ENCODE measurements at places on chromosomes 6 and 20.

GRCh38 chr20:62590309-62591121, 51.8 kb upstream of the SLCO4A1 start:
- DNase-seq, result no peak

- no peak for DNase-seq
Measured at GRCh38 chr6:81727876-81728517, 24.5 kb downstream of the TENT5A start.

DNA sequence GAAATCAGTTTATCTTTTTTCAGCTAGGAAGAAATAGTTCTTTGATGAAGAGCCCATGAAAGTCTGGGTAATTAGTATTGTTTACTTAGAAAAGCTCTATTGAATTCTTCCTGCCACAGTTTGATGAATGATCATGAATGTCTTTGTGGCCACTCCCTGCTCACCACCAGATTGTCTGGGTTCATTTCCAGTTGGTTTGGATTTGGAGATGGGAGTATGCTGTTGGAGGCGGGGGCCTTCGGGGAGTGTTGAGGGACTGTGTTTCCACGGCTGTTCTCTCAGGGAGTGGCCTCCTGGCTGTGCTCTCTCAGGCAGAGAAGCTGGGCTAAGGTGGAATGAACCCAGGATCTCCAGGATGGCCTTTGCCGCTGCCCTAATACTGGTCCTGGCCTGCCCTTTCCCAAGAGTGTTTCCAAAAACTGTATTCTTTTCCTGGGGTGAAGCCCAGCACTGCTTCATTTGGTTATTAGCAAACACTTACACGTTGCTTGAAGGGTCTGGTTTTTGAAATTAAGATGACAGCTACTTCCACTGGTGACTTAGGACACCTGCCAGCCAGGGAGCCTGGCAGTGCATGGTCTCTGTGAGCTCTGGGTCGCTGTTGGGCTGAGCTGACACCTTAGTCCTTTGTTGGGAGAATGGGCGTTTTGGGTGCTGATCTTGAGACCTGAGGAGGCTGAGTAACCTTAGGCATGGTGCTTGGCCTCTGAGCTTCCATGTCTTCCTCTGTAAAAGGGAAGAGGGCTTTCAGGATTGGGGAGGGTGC, 23.2 kb downstream of the PRPF6 start:
- no peak for DNase-seq

DNA sequence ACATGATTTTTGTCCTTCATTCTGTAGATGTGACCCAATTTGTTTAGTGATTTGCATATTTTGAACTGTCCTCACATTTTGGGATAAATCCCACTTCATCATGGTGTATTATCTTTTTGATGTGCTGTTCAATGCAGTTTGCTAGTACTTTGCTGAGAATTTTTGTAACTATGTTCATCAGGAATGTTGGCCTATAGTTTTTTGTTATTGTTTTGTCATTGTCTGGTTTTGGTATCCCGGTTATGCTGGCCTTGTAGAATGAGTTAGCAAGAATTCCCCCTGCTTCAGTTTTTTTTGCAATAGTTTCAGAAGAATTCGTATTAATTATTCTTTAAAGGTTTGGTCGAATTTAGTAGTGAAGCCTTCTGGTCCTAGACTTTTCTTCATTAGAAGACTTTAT, 11.9 kb downstream of the KIF25 start:
- no peak for DNase-seq

DNA sequence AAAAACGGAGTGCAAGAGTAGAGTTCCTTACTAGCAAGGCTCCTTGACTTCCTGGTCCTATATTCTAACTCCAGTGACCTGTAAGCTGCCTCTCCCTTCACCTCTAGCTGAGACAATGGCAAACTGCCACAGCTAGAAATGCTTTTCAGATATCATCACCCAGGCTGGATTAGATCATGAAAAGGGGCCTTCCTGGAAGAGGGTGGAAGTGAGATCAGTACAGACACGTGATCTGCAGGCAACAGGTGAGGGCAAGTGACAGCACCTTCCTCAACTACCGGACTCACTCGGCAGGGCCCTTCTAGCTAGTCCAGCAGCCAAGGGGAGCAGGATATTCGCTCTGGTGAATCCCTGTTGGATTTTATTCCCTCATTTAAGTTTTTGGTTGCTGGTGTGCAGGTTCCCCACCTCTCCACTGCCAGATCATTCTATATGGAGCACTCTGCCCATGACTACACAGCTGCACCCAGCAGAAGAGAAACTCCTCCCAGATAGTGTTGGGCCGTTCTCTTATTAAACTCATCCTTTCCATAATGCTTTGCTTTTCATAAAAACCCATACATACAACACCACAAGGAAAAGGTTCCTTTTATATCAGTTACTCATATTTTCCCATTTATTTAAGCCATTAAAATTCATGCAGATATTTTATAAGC, 26.4 kb upstream of the FAM83C start:
- DNase-seq, result no peak

- no peak for DNase-seq
Measured at GRCh38 chr20:13333793-13334192, 112.7 kb downstream of the ISM1 start.
